ENCODE measurements at places on chromosomes 1 and 21.
A peak's percentile ranks its signal among the peaks of the same experiment; 100 is the strongest.

GRCh38 chr1:207031632-207032264, 808 bp downstream of the C1orf116 start:
- DNase-seq: peak; percentile 42

GRCh38 chr1:116122955-116123757, 12.0 kb downstream of the MAB21L3 start:
- DNase-seq: no peak

GRCh38 chr1:72399807-72400206, 117.5 kb upstream of the NEGR1 start:
- DNase-seq: no peak

DNA sequence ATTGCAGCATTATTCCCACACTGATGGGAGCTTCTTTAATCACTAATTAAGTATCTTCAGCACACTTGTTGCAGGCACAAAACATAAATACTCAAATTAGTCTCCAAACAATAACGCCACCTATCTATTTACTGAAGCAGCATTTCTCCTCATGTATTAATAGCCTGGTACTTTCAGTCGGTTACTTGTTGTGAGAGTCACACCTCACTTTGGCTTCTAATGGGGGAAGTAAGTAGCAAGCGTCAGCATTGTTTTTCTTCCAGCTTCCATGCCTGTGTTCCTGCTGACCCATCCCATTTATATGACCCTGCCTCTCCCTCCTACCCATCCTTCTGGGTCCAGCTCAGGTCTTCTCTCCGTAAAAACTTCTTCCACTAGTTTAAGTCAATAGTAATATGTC, 31.9 kb upstream of the DENND1B start:
- DNase-seq: no peak

DNA sequence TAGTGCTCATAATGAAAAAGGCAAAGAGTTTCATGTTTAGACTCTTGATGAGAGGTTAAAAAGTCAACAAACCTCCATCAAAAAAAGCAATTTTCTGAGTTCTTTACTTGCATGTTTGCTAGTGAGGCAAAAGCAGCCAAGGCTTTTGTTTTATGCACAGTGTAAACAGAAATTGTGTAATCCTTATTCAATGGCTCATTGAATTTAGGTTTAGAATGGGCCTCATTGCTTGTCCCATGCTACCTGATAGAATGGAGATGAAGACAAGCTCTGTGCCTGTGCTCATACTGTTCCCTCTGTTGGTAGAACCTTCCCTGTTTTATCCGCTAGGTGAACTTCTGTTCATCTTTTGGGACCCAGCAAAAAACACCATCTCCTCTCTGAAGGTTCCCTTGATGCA, 10.0 kb upstream of the LRRC8D start:
- DNase-seq: peak; percentile 12

DNA sequence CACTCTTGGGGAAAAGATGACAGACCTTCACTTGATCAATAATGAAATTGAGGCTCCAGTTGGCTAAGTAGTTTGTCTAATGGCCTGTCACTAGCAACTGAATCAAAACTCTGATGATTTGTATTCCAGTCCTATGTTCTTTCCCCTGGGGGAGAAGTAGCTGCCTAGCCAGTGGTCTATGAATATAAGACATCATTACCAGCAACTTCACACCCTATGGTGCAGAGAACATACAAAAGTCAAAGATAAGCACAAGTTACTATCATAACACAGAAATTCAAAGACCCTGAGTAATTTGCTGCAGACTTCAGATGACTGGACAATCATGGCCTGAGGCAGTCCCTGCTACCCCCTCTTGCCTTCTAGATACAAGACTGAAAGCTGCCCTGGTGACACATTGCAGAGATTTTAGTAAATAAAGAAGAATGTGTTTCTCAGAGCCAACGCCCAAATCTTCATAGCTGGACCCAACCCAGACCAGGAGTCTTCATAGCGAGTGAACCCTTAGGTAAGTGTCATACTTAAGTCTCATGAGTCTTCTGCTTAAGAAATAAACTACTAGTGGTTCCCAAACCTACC, 993 bp downstream of the PDZK1 start:
- DNase-seq: no peak

- no peak for DNase-seq
These were observed 64.5 kb downstream of the COL18A1 start for GRCh38 chr21:45469273-45470086.

DNA sequence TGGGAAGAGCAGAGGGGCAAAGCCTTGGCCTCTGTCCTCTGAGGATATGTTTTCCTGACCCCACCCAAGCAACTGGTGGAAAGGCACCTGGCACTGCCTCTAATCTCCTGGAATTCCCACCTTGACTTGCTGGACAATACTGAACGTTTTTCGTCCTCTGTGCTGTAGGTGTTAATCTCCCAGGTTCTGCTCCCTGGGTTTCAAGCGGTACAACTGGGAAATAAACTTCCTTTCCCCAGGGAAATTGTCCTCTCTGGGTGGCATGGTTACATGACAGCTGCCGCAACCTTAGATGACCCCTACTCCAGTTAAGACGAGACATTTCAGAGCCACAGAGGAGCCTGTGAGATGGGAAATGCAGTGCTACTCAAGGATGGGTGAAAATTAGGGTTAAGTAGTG, 57.3 kb upstream of the BCAR3 start:
- no peak for DNase-seq

DNA sequence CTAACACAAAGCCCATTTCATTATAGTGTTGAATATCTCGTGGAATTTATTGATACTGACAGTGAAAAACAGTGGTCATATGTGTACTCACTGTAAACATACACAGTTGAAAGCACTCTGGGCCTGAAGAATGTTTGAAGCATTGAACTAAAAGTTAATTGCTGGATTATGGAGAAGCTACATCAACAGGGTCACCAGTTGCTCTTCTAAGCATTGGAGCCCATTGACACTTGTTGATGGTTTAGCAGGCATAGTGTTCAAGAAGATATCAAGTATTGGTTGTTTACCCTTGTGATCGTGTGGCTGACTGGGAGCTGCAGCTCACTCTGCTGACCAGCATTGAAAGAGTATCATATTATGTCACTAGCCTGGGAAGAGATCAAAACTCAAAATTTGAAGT, 10.3 kb downstream of the ZYG11A start:
- DNase-seq: no peak

DNA sequence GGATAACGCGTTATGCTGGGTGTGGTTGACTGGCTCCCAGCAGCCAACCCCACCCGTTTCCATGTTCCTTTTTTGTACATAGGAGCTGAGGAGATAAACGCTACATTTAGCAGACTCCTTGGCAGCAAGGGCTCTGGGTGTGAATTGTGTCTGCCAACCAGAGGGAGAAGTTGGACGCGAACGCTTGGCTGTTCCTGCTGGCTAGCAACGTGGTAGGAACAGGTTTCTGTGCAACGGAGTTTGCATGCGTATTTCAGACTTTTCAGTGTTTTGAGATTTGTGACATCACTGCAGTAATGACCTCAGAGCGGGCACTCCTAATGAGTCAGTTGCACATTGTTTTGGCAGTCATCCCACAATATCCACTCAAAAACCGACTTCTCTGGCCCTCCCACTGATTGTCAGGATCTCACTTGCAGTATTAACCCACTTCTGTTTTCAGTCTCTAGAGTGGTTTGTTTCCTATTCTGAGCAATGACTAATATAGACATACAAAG, 98.7 kb upstream of the RGS1 start:
- no peak for DNase-seq

GRCh38 chr21:45772180-45772579, 128.7 kb downstream of the PCBP3 start:
- DNase-seq: no peak

- no peak for DNase-seq
These were observed 104.3 kb downstream of the FAM78B start for GRCh38 chr1:166062421-166063070.

DNA sequence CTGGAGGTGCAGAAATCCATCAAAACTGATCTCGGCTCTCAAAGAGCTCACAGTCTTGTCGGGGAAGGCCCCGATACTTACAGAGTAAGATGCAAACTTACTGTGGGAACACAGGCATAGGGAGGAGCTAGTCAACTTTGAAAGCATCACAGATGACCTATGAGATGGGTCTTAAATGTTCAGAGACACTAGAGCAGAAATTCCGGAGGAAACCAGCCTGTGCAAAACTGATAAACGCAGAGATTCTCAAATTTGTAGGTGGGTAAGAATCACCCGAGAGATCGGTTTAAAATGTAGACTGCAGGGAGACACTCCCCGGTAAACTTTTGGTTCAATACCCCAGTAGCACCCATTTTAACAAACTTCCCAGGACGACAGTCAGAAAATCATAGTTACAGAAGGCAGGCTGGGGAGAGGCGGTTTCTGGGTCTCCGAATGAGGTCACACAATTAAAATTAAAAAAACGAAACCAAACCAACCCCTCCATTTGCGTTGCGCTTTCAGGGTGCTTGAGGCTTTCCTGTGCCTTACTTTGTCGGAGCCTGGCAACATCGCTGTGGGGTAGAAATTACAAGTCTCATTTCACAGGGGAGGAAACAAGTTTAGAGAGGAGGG, 755 bp upstream of the THRAP3 start:
- no peak for DNase-seq

DNA sequence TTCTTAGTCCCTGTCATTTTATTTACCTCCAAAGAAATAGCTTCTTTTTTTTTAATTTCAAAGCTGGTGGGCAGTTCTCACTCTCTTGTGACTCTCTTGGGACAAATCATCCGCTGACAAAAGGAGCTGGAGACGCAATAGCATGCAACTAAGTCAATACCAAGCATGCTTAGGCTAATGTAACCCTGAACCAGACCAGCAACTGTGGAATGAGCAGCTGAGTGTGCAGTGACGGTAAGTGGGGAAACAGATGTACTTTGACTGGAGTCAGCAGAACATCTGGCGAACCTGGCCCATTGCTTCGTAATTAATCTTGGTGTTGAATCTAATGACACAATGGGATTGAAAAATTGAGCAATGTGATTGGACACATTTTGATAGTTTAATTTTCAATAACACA, 280.7 kb upstream of the PLXNA2 start:
- no peak for DNase-seq

- DNase-seq: no peak
These were observed 83.1 kb downstream of the WDR3 start for GRCh38 chr1:118012515-118013124.

DNA sequence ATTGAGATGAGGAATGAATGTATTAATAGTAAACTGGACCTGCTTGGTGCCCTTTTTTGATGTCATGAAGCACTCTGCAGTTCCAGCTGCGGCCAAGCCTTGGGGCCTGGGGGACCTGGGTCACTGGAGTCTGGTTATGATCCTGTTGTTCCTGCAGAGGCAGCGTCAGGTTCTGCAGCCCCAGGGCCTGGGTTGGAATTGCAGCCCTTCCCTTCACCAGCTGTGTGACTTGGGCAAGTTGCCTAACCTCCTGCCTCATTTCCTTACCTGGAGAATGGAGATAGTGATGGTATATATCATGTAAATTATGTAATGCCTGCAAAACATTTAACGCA, 9.1 kb upstream of the ATP5PO start:
- no peak for DNase-seq

GRCh38 chr1:100076744-100077143, 56.0 kb downstream of the SASS6 start:
- no peak for DNase-seq

- DNase-seq: no peak
These were observed 18.7 kb upstream of the RRP15 start for GRCh38 chr1:218266356-218266755.

DNA sequence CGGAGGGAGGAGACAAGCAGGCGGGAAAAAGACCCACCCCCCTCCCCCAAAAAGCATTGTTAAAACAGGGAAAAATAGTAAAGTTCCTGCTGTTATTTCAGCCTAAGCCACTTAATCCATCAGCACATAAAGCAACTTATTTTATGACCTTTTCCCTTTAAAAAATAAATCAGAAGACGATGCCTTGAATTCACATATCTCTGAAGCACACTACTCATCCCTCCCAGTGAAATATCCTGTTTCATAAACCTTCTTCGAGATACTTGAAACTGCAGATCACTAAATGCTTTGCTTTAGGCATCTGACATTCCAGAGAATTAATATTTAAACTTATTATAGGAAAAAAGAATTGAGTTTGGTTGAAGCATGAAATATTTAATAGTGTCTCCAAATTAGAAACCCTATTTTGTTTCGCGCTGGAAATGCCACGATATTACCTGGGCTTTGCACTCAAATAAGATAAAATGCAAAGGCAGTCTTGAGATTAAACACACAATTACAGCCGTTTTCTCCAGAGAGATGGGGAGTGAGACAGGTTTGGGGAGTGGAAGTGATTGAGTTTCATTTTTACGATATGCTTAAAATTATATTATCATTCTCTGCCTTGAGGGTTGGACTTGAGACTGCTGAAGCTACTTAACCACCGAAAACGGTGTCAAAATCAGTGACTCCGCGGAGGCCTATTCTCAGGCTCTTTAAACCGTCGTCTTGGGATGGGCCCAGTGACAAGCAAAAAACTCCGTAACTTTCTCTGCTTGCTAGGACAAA, 9.3 kb downstream of the GLIS1 start:
- no peak for DNase-seq

DNA sequence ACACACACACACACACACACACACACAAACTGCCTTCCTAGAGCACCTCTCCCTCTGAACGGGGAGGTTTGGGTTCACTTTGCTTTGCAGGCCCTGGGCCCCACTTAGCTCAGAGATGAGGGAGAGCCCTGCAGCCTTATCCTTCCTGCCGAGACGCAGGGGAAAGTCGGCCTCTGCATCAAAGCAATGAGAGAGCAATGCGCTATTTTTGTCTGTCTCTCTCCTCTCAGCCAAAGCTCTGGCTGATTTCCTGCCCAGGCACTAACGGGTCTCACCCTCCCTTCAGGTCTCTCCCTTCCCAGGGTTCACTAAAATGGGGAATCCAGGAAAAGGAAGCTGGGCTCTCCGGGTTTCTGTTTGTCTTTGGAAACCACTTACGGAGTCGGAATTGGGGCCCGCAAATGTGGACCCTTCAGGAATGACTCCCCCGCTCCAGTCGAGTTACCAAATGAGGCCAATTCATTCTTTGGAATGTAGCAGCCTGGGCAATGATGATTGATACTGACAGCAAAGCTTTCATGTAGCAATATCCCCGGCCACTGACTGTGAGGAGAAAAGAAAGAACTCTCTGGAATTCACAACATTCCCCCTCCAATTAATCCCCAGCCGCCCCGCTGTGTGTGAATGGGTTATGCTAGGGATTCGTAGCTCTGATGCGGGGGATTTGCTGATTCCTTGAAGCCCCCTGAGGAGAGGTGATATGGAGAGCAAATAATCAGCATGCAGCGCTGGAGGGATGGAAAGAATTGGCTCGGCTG, 61.5 kb upstream of the WLS start:
- DNase-seq: no peak

GRCh38 chr1:235515844-235516512, 11.7 kb upstream of the B3GALNT2 start:
- DNase-seq: no peak

DNA sequence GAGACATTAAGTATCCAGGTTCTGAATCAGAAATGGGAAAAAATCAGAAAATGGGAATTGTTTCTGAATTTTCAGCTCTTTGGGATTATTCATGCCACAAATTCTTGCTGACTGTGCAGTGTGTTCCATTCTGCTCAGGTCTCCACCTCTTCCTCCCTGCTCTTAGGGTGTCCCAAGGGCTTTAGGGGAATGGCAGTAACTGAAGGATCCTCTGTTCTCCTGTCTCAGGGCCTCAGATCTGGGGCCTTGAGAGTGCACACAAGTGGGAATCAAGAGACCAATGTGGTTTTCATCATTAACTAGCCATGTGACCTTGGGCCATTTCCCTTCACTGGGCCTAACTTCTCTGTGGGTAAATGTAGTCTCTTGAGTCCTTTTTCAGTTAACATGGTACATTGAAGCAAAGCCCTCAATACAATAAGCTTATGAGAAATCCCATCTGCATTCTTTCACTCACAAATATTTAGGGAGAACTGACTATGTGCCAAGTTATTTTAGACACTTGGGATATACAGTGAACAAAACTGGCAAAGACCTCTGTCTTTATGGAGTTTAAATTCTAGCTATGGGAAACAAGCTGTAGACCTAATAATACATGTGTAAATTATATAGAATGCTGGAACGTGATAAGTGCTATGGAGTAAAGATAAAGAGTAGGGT, 75.7 kb upstream of the SPATA6 start:
- no peak for DNase-seq

Measured in NCI-H748 treated with DMSO at 0.1 percent for 48 hours (cell line).